ENCODE measurements at places on chromosomes 3 and 15.

GRCh38 chr3:31364188-31364587 is 168.5 kb upstream of the STT3B start:
- no peak for DNase-seq

DNA sequence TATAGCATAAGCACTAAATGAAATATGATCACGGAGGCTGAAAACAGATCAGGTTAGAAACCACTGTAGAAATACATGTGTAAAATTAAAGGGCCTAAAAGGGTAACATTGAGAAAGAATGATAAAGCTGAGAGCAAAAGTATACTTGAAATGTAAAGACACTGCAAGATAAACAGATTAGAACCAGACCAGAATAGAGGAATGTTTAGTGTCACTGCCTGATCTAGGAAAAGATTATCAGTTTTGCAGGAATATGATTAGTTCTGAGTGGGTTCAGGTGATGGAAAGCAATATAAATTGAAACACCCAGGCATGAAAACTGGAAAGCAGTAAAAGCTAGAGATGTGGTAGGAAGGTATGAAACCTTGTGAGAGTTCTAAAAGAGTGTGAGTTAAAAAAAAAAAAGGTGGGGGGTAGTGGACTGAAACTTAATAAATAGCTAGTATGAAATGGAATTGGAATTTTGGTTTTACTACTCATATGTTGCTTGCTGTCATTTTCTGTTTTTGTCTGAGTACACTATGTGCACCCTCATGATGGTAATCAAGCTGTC is 16.0 kb upstream of the C3orf38 start:
- no peak for DNase-seq

- DNase-seq: no peak
Measured at GRCh38 chr3:89847955-89848354, 740.5 kb downstream of the EPHA3 start.

DNA sequence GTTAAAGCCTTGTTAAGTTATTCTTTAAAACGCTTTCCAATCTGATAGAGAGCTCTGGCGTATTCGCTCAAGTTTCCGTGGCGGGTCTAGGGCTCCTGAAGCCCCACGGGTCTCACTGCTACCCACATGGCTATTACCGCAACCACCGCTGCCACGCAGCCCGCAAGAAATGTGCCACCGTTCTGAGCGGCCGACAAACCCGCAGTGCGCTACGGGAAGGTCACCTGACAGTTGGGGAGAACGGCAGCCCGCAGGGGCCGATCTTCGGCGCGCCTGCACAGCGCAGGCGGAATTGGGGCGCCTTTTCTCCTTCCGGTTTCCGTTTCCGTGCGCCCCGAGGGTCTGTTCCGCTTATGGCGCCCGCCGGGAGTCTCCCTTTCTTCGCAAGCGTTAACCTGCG is 76.6 kb upstream of the SNRPN start:
- peak; percentile 15 for DNase-seq

- DNase-seq: no peak
Measured at GRCh38 chr3:113242096-113242581, 30.8 kb downstream of the BOC start.

- DNase-seq: no peak
Measured at GRCh38 chr15:87929841-87930240, 326.7 kb downstream of the NTRK3 start.

GRCh38 chr3:100033184-100033583 is 81.1 kb downstream of the FILIP1L start:
- no peak for DNase-seq

GRCh38 chr3:1962396-1963088 is 136.1 kb upstream of the CNTN4 start:
- DNase-seq: no peak

GRCh38 chr3:14352002-14352627 is 50.3 kb upstream of the SLC6A6 start:
- no peak for DNase-seq

GRCh38 chr3:193943200-193943599 is 192.7 kb upstream of the HES1 start:
- DNase-seq: no peak

GRCh38 chr15:73751899-73752805 is 999 bp downstream of the INSYN1 start:
- no peak for DNase-seq

- DNase-seq: no peak
Measured at GRCh38 chr15:72855791-72856190, 72.2 kb upstream of the ADPGK start.

- no peak for DNase-seq
Measured at GRCh38 chr3:101729586-101729985, 5.2 kb downstream of the CEP97 start.

DNA sequence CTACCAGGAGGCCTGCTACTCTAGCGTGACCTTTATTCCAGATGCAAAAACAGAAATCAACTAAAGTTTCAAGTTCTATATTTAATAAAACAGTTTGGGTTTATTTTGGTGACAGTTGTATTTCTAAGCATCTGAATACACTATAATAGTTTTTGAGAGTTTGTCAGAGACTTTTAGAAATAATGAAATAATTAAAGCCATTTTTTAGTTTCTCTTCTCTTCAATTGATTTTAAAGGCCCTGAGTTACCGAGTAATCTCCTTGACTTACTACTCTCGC is 523.4 kb downstream of the CADM2 start:
- no peak for DNase-seq

GRCh38 chr3:57006949-57007419 is 53.5 kb upstream of the SPATA12 start:
- DNase-seq: no peak

- no peak for DNase-seq
Measured at GRCh38 chr3:101066711-101067129, 73.5 kb upstream of the ABI3BP start.

DNA sequence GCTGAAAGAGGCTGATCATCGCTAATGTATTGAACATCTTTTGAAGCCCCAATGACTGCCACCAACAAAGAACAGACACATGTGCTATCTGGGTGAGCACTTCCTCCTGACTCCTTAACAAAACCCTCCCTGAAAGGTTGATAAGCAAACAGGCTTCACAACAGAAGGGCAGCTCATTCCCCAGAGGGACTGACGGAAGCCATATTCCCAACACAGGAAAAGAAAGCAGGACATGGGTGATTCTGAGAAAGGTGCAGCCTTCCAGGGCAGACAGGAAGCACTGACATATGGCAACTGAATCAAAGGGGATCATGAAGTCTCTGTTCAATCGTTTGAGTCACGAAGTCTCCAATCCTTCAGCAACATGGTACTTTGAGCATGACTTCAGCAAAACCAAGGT is 929.0 kb downstream of the MCTP2 start:
- DNase-seq: no peak

- DNase-seq: no peak
Measured at GRCh38 chr3:114294940-114295480, 1.2 kb downstream of the TIGIT start.

DNA sequence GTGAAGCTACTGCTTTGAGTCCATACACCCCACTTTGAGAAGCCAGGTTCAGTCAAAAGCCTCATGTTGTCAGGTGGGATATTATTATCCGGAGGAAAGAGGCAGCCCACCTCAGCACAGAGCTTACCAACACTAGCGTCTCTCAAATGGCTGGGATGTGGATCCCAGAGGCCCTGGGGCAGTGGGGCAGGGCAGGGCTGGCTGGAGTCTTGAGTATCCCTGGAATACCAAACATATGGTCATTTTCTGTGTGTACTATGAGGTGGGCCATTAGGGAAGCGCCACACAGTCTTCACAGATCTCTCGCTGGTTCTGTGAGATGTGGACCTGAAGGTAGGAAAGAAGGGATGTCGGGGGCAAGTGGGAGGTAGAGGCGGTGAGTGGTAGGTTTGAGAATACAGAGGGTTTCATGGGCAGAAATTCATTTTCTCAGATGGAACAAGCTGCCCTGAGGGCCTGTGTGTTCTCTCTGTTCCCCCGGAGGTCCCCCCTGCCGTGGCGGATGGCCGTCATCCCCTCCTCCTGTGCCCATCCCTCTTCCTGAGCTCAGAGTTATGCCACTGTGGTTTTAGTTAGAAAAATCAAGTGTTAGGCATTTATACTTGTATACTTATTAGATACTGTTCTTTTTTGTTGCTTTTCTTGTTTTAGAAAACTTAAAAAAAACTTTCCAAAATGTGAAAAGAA is 66.4 kb downstream of the USP13 start:
- DNase-seq: no peak

GRCh38 chr3:104676241-104676640 is 690.5 kb upstream of the ALCAM start:
- no peak for DNase-seq

- DNase-seq: no peak
Measured at GRCh38 chr3:60434950-60435349, 816.3 kb downstream of the FHIT start.

GRCh38 chr3:18124501-18124900 is 300.6 kb downstream of the SATB1 start:
- DNase-seq: no peak

DNA sequence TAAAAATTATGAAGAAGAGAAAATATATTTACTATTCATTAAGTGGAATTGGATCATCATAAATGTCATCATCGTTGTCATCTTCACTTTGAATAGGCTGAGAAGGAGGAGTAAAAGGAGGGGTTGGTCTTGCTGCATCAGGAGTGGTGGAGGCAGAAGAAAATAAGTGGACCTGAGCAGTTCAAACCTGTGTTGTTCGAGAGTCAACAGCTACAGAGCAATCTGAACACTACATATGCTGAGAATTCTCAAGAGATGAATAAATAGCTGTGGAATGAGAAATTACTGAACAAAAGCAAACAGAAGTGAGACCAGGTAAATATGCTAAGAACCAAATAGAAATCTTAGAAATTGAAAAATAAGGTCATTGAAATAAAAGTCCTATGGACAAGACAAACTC is 32.3 kb upstream of the CCK start:
- DNase-seq: no peak

- DNase-seq: no peak
Measured at GRCh38 chr3:138692152-138692551, 83.6 kb downstream of the FAIM start.

- DNase-seq: no peak
Measured at GRCh38 chr3:190012314-190012782, 108.3 kb downstream of the P3H2 start.

DNA sequence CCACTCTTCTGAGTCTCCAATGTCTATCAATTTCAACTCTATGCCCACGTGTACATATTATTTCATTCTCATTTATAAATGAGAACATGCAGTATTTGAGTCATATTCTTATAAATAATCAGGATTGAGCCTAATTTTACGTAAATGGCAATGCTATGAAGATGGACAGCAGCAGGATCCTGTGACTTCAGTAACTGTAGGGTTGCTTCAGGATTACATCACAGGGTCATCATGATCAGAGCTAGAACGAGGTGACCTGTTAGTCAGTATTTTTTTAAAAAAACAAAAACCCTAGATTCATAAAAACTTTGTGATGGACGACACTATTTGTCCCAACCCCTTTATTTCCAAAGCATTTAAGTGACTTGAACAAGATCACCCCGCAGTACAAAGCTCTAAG is 21.8 kb downstream of the SHC4 start:
- no peak for DNase-seq

DNA sequence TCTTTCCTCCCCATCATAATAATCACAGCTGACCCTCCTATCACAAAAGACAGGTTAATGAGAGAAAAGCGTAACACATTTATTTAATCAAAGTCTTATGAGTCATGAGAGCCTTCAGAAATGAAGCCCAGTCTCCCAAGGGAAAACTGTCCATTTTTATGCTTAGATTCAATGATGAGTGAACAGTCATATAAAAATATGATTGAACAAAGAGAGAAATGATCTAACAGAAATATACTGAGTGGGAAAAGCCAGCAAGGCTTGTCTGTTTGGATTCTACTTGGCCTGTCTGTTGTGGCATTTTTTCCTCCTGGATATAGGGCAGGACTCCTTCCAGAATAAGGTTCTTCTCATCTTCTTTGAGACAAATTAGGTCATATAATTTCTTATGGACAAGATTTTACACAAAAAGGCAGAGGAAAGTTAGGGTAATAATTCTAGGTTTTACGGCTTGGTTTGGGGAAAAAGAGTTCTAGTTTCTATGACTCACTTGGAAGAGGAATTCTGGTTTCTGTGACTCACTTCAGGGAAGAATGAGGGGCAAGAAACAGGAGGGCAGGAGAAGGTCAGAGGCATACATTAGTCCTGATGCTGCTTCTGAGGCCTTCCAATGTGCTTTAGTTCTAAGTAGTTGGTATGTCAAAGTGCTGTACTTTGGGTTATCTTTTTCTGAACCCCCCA is 534.2 kb downstream of the ZIC1 start:
- DNase-seq: no peak

DNA sequence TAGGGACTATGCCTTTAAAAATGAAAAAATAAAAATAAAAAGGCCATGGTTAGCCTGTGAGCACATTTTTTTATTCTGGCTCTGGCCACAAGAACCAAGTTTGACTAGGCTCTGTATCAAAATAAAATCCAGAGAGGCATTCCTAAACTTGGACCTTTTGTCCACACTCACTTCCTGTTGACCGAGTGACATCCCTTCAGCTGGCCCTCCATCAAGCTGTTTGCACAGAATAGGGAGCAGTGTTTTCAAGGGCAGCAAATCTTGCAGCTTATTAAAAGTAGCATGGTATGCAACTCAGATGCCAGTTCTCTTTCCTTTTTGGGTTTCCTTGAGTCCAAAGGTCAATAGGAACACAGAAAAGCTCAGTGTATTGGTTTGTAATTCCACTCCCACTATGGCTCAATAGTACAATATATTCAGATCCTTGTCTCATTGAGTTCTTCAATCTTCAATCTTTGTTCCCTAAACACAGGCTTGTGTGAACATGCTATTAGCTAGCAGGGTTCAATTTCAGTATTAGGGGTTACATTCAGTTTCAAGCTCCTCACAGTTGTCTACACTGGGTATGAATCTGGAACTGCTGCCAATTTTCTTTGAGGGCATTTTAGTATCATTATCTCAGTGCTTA is 244.5 kb downstream of the RBMS3 start:
- DNase-seq: no peak

- DNase-seq: no peak
Measured at GRCh38 chr3:127422663-127423375, 135.0 kb upstream of the PRR20G start.

GRCh38 chr3:129248286-129248979 is 973 bp upstream of the COPG1 start:
- no peak for DNase-seq

DNA sequence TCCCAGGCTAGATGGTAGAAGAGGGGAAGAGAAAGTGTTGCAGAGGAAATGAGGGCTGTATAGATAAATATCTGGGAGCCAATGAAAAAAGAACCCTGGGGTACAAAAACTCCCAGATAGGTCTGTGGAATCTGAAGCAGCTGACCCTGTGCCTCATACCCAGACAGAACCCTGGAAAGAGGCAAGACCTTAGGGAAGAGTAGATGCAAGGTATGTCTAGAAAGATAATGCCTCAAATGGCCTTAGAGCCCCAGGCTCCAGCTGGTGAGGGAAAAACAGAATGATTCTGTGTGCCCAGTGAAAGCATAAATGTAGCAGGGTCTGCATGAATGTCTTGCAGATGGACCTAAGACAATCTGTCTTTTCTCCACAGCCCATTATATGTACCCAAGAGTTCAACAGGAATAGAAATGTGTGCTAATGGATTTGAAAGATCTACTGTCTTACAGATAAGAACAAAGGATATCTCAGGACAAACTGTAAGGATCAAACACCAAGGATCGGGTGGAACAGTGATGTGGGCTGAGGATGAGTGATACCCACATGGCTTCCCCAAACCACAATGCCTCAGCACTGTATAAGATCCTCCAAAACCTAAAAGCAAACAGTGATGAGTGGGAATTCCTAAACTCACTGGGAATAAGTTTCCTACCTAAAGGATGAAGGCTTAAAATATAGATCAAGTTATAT is 58.8 kb downstream of the NCEH1 start:
- DNase-seq: no peak

- no peak for DNase-seq
Measured at GRCh38 chr15:69908060-69908459, 189.7 kb downstream of the TLE3 start.

Data from activated T-cell treated with anti-CD3 and anti-CD28 coated beads, Interleukin-2, amount 50 U/mL, for 72 hours (primary cell).